Pulmonary artery endothelial cell (primary cell): ENCODE measurements at places on chromosomes 5 and 9. TPM values are rescaled to one million over a fixed set of nuclear protein-coding genes. Genes with fewer than 3 reads are reported as not detected.

TLX3 gene
- total RNA-seq = not detected in 2 replicates

DNA sequence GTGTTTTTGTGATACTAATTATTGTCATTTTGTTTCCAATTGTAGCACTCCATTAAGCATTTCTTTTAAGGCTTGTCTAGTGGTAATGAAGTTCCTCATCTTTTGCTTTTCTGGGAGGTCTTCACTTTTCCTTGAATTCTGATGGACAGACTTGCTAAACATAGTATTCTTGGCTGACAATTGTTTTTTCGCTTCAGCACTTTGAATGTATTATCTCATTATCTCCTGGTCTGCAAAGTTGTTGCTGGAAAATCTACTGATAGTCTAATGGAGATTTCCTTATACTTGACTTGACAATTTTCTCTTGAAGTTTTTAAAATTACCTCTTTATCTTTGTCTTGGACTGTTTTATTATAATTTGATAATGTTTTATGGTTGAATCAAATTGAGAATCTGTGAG is 147.5 kb downstream of the FAM174A start:
- no peak for DNase-seq

DNA sequence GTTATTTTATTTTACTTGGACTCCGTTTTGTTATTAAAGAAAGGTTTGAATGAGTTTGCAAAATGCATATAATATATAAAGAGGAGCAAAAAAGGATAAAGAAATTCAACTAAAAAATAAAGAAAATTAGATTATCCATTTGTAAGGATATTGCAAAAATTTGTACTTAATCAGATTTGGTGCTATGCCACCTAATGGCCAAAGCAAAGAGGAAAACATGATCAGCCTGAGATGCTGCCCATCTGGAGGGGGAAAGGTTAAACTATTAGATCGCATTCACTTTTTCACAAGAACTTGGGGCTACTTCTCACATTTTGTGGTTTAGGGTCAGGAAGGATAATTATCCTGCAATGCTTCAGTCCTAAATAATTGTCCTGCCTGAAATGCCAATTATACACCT is 350.6 kb downstream of the MLLT3 start:
- DNase-seq = no peak

GRCh38 chr5:133894143-133894542 is 74.3 kb downstream of the C5orf15 start:
- no peak for DNase-seq

DNA sequence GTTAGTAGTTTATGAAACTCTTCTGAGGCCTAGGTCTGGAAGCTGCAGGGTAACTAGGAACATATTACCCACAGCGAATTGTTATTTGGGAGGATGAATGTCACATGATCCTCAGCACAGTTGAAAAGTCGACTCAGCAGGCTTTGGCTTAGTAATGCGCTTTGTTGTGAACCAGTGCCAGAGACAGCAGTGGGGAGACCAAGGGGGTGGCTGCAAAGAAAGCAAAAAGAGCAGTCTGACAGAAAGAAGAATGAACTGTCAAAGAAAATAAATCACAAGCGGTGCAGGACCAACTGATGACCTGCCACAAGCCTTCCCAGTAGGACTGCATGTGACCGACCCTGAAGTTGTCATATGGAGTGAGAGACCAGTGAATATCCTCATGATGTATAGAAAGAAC is 170.0 kb downstream of the CCDC171 start:
- DNase-seq = no peak

CRHBP gene
- 0.18 TPM in 1 of 2 replicates, not detected in the other for total RNA-seq

ARL14EPL gene
- total RNA-seq = 0.13 and 0.39 TPM in 2 replicates

DNA sequence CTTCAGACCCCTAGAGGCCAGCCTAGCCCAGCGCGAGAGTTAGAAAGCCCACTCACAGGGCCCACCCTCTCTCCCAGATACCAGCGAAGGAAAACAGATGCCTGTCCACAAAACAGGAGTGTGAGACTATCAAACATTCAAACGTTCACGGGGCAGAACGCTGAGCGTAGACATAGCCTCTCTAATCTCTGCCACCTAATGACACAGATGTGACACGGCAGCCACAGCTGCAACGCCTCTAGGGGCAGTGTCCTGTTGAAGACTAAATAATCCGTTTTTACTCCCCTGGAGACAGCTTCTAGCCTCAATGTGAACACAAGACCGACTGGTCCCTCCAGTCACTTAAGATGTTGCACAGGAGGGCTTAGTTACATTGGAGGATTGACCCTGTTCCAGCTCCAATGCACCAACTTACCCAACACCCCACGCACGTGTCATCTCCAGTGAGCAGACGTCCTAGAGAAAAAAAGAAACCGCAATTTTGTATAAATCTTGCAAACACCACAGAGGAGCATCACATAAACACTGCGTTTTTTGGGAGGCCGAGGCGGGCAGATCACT is 14.3 kb downstream of the DIPK1B start:
- no peak for DNase-seq

- no peak for DNase-seq
Measured at GRCh38 chr9:4939118-4939561, 45.9 kb upstream of the JAK2 start.

GRCh38 chr9:131394464-131395156 is 724 bp downstream of the PRRC2B start:
- DNase-seq = no peak

GRCh38 chr5:134873494-134873893 is 677 bp upstream of the TXNDC15 start:
- DNase-seq = no peak

ANGPTL2 gene
- total RNA-seq = 15.5 and 17.8 TPM in 2 replicates

DNA sequence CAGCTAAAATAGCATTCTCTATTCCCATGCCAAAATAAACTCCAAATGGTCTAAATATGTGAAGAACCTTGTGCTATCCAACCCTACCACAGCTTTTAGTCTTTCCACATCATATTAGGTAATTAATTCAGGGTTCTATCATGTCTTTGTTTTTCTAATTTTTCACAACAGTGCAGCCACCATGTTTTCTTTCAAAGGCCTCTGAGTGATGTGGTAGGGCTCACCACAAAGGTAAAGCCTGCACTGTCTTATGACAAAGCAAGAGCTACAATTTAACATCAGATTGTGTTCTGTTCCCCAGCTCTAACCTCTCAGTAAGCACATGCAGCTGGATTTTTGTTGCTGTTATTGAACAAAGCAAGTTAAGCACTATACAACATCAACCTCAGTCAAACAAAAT is 52.4 kb downstream of the MEF2C start:
- DNase-seq = no peak

DNA sequence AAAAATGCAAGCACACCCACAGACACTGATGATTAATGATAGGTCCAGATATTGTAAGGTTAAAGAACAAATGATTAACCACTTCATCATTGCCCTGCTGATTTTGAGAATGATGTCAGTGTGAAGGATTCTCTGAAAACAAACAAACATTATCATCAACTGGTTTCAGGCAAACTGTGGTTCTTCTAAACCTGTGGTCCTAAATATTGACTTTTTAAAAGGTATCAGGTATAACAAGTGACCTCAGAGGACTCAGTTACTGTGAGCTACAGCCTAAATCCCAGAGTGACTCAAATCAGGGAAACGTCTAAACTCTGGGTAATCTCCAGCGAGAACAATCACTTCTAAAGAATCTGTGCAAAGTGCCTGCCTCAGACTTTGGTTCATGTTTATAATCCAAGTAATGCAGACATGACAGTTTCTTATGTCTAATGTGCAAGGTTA is 172.3 kb upstream of the CDH6 start:
- no peak for DNase-seq

- DNase-seq = no peak
Measured at GRCh38 chr9:27129221-27129620, 20.2 kb downstream of the TEK start.

GLRX gene
- total RNA-seq = 18.9 and 20.3 TPM in 2 replicates

- DNase-seq = no peak
Measured at GRCh38 chr5:25862276-25862675, 1176.1 kb downstream of the CDH9 start.

GRCh38 chr9:33124046-33124445 is 43.1 kb downstream of the B4GALT1 start:
- no peak for DNase-seq

GRCh38 chr5:164370841-164371240 is 865.4 kb downstream of the MAT2B start:
- DNase-seq = no peak
